ENCODE measurements at places on chromosomes 11 and 22.

DNA sequence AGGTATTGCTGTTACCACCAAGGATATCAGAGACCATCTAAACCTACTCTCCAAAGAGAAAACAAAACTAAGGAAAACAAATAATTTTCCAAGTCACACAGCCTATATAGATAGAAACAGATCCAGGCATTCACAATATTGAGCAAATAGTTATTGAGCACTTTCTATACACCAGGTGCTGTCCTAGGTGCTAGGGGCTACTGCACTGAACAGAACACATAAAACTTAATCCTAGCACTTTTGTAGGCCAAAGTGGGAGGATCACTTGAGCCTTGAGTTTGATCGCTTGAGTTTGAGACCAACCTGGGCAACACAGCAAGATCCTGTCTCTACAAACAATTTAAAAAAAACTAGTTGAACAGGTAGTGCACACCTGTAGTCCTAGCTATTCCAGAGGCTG lies 44.6 kb downstream of the SERGEF start:
- DNase-seq: no peak

- DNase-seq: no peak
Measured at GRCh38 chr11:96054870-96055705, 131.2 kb upstream of the MTMR2 start.

- DNase-seq: peak; percentile 18
Measured at GRCh38 chr22:39405346-39406085, 5.9 kb downstream of the TAB1 start.

DNA sequence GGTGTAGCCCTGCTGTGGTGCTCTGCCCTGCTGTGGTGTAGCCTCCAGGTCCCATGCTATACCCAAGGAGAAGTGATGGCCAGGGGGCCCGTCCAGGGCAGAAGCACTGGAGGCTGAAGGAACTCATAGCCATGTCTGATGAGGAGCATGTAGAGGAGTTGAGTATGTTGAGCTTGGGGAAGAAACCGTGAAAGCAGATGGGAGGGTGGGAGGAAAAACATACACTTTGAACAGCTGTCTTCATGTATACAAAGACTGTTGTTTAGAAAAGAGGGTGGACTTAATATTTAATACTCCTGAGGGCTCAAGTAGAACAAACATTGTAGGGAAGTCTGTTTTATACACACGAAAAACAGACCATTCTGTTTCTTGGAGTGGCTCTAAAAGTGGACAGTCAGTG lies 26.6 kb upstream of the TTC12 start:
- DNase-seq: no peak

DNA sequence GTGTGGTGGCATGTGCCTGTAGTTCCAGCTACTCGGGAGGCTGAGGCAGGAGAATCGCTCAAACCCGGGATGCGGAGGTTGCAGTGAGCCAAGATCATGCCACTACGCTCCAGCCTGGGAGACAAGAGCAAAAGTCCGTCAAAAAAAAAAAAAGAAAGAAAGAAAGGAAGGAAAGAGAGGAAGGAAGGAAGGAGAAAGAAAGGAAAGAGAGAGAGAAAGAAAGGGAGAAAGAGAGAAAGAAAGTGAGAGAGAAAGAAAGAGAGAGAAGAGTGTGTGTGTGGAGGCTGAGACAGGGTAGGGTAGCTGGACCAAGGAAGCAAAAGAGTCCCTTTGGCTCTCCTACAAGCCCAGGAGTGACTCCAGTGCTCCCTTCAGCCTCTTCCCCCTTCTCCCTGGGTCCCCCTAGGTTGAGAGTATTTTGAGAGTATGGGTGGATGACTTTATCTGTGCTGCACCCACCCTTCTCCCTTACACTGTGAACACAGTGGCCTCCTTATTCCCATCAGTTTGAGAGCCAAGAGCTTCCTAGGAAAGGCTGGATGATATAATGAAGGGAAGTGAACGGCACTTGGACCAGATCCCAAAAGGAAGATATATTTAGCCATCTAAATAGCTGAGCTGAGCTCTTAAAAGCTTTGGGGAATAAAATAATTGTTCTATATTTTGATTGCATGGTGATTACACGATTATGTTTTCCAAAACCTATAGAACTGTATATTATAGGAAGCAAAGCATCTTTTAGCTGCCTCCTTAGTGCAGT lies 9.5 kb upstream of the DENND5A start:
- DNase-seq: no peak

DNA sequence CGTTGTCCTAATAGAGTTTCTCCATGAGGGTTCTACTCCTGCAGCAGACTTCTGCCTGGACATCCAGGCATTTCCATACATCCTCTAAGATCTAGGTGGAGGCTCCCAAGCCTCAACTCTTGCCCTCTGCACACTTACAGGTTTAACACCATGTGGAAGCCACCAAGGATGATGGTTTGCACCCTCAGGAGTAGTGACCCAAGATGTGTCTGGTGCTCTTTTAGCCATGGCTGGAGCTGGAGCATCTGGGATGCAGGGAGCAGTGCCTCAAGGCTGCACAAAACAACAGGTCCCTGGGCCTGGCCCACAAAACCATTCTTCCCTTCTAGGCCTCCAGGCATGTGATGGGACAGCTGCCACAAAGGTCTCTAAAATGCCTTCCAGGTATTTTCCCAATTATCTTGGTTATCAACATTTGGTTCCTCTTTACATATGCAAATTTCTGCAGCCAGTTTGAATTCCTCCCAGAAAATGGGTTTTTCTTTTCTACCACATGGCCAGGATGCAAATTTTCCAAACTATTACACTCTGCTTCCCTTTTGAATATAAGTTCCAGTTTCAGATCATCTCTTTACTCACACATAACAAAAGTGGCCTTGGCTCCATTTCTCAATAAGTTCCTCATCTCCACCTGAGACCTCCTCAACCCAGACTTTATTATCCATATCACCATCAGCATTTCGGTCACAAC lies 69.5 kb upstream of the GNAZ start:
- DNase-seq: no peak

DNA sequence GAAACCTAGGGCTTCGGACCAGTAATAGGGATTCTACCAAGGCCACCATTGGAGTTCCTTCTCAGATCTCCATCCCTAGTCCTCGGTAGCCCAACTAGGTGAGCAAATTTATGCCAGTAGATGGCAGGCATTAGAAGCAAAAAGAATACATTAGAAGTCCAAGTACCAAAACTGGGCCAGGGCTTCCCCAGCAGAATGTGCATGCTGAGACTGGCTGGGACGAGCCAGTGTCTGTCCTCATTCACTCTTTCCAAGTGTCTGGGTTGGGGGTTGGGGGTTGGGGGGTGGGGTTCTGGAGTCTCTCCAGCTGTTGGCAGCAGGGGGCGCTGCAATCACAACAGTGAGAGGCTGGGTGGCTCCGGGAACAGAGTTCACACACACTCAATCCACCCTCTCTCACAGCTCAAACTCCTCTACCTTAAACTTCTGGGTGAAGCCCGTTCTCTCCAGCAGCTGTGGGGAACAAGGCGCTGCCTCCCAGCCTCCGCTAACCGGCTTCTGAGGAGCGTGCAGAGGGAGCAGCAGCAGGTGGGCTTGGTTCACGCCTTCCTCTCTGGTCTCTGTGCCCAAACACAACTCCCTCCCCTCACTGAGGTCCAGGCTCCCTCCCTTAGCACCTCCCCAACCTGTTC lies 57.5 kb downstream of the BTG4 start:
- DNase-seq: peak; percentile 77

DNA sequence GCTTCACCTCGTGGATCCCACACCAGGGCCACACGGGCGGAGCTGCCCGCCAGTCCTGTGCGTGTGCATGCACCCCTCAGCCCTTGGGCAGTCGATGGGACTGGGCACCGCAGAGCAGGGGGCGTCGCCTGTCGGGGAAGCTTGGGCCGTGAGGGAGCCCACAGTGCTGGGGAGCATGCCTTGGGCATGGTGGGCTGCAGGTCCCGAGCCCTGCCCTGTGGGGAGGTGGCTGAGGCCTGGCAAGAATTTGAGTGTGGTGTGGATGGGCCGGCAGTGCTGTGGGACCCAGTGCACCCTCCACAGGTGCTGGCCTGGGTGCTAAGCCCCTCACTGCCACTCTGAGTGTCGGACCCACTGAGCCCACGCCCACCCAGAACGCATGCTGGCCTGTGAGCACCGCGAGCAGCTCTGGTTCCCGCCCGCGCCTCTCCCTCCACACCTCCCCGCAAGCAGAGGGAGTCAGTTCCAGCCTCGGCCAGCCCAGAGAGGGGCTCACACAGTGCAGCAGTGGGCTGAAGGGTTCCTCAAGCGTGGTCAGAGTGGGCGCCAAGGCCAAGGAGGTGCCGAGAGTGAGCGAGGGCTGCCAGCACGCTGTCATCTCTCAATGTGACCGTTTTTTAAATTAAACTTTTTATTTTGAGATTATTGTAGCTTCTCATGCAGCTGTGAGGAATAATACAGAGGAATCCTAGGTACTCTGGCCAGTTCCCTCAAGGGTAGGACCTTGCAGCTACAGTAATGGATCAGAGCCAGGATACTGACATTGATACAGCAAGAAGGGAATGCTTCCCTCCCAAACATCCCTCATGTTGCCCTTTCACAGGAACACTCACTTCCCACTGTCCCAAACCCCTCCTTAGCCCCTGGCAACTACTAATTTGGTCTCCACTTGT lies 127.7 kb downstream of the CRYBB2 start:
- no peak for DNase-seq

DNA sequence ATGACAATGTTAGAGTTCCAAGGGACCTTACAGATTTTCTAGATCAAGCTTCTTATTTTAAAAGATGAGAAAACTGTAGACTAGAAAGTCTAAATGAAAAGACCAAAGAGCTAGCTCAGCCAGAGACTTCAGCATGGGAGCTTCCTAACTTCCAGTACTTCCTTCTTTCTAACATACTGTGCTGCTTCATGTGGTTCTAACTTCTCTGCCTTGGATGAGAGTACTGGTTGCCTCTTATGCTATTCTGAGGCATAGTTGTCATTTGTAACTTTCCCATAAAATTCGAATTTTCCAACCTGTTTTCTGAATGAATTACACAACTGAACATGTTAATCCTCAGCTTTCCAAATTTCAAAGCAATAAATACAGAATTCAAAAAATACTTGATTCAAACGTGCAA lies 1.8 kb downstream of the MTMR2 start:
- DNase-seq: no peak

- peak; percentile 77 for DNase-seq
Measured at GRCh38 chr22:50148991-50149721, 21.4 kb upstream of the PANX2 start.

GRCh38 chr11:67613313-67613959 lies 6.7 kb downstream of the NDUFV1 start:
- DNase-seq: no peak

DNA sequence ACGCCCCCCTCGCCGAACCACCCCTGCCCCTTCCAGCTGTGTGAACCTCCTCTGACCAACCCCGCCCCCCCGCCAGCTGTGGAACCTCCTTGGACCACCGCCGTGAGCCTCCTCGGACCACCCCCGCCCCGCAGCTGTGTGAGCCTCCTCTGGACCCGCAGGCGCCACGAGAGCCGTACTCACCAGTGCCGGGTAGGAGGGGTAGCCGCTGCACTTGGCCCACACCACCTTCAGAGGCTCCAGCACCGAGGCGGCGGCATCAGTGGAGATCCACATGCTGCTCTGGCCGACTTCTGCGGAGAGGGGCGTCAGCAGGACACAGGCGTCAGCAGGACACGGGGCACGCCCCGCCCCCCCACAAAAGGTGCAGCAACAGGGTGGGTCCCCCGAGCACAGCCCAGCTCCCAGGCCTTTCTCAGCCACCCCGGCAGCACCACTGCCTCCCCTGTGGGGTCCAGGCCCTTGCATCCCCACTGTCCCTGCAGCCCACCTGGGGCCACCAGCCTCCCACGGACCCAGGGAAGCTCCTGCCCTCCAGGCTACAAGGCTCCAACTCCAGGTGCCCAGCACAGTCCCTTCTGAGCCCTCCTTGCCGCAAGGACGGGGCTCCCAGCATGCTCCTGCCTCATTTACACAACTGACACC lies 51.7 kb downstream of the BRD1 start:
- no peak for DNase-seq

DNA sequence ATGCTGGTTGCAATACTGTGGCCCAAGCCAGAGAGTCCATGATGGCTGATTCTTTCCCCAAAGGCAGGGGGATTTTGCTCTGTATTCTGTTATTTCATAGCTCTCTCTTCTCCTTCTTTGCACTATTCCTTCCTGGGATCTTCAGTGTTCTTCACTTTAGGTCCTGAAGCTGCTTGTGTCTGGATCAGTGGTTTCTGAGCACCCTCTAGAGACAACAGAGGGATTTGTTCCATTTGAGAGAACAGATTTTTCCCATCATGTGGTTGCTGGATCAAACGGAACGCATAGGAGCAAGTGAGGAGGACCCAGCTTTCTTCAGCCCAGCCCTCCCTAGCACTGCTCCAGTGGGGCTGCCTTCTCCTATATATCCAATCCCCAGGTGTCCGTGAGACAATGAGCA lies 68.7 kb upstream of the SYN3 start:
- no peak for DNase-seq

- no peak for DNase-seq
Measured at GRCh38 chr22:30261134-30261533, 5.5 kb downstream of the OSM start.

GRCh38 chr11:134541951-134542350 lies 129.9 kb upstream of the B3GAT1 start:
- DNase-seq: no peak

DNA sequence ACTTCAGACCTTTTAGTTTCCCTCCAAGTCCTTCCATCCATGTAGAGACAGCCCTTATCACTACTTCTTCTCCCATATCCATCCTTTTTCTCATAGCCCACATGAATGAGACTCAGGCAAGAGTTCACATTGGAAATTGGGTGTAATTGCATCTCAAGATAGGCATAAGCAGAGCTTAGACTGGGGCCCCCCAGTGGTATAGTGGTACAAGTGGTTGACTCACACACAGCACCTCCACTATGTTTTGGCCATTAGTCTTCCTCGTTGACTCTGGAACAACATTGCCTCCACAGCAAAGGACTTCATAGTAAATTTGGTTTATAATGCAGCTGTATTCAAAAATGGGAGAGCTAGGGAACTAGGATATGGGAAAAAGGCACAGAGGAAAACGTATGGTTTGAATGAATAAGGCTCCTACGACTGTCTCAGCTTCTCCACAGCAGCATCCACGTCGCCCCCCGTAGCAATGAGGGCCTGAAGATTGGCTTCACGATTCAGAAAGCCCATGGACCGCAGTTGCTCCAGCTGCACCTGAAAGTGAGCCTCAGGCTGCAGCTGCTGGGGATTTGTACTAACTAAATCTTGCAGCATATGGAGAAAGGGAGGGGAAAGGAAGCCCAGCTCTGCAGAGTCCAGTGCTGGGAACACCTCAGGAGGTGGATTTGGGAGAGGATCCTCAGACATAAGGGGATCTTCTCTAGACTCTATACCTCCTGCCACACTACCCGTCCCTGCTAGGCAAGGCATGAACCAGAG lies 2.4 kb downstream of the UBQLN3 start:
- no peak for DNase-seq

GRCh38 chr11:119992171-119993051 lies 145.5 kb downstream of the TRIM29 start:
- no peak for DNase-seq

Measured in activated CD4-positive, alpha-beta T cell treated with anti-CD3 and anti-CD28 coated beads, Interleukin-2, amount 50 U/mL, for 48 hours (primary cell).